Natural killer cell treated with Interleukin-12 subunit alpha and Interleukin-12 subunit beta and Interleukin-15 and Interleukin-18, amount 100 ng/mL, for 72 hours (primary cell): ENCODE measurements at places on chromosomes 16 and 17. TPM values are rescaled to one million over a fixed set of nuclear protein-coding genes. Genes with fewer than 3 reads are reported as not detected.
A peak's percentile ranks its signal among the peaks of the same experiment; 100 is the strongest.

- peak overlapping the region; percentile 51 for H3K4me3 ChIP-seq
- no peak for DNase-seq
- H3K4me1 ChIP-seq, result peaks cover 25% of the 10 kb centered on the region
- H3K27ac ChIP-seq, result peak overlapping the region; percentile 51
These were observed 62.6 kb downstream of the PRKCA start for GRCh38 chr17:66364990-66365490.

DNA sequence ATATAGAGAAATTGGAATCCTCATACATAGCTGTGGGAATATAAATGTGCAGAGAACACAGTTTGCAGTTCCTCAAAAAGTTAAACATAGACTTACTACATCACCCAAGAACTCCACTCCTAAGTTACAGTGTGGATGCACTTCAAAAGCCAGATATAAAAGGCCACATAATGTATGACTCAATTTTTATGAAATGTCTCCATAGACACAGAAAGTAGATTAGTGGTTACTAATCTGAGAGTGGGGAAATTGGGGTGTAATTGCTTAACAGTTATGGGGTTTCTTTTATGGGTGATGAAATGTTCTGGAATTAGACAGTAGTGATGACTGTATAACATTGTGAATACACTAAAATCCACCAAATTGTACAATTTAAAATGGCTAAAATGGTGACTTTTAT is 60.9 kb downstream of the CACNG1 start:
- no peak for DNase-seq
- peaks cover 26% of the 10 kb centered on the region for H3K36me3 ChIP-seq
- H3K4me1 ChIP-seq, result peaks cover 40% of the 10 kb centered on the region
- H3K27ac ChIP-seq, result peak overlapping the region; percentile 39
- no peak overlapping the region for H3K4me3 ChIP-seq

DNA sequence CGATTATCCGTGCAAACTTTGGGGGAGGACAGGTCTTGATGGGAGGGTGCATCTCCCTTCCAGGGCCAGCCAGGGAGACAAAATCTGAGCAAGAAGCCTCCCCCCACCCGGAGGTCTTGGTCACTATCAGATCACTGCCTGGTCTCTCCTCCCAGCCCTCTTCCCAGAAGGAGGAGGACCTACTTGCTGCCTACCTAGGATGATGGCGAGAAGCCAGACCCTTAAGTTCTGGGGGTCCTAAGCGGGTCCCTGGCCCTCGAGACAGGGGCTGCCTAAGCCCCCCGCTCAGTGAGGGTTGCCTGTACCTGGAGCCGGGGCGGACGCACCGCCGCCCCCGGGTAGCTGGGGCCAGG is 4.6 kb downstream of the TSPOAP1 start:
- no peaks in the 10 kb centered on the region for H3K27me3 ChIP-seq
- H3K36me3 ChIP-seq, result peaks cover 6% of the 10 kb centered on the region
- H3K27ac ChIP-seq, result peak overlapping the region; percentile 37

- peak; percentile 57 for DNase-seq
- H3K27me3 ChIP-seq, result no peaks in the 10 kb centered on the region
- H3K4me1 ChIP-seq, result peaks cover 64% of the 10 kb centered on the region
- H3K4me3 ChIP-seq, result peak overlapping the region; percentile 75
- H3K27ac ChIP-seq, result peak overlapping the region; percentile 96
- H3K36me3 ChIP-seq, result no peaks in the 10 kb centered on the region
These were observed 103.8 kb downstream of the RAB11FIP4 start for GRCh38 chr17:31495022-31495885.

- no peak overlapping the region for H3K4me3 ChIP-seq
- no peak overlapping the region for H3K27ac ChIP-seq
- H3K4me1 ChIP-seq, result peaks cover 18% of the 10 kb centered on the region
These were observed 127.3 kb downstream of the NLK start for GRCh38 chr17:28169621-28170349.

The TNK1 gene
- 0.36 TPM for total RNA-seq
